CD14-positive monocyte (primary cell): ENCODE measurements at places on chromosomes 2 and 18.

- DNase-seq = no peak
Observed at GRCh38 chr2:134410831-134411231, 157.0 kb downstream of the MGAT5 start.

DNA sequence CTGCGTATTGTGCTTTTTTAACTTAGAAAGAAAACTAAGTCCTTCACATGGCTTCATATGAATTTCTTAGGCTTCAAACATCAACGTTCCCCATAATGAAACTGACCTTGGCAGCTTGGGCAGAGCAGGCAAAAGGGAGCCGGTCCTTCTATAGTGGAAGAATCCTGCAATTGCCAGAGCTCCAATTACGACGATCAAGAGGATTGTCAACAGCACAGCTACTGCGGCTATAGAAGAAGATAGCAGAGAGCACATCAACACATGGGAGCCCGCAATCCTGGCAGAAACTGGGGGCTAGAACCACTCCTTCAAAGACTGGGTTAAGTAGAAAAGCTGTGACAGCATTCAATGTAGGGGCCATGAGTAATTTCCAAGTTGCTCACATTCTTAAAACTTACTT, 69.8 kb downstream of the DHRS9 start:
- DNase-seq = no peak

GRCh38 chr2:83587309-83587708, 871.8 kb downstream of the SUCLG1 start:
- no peak for DNase-seq

DNA sequence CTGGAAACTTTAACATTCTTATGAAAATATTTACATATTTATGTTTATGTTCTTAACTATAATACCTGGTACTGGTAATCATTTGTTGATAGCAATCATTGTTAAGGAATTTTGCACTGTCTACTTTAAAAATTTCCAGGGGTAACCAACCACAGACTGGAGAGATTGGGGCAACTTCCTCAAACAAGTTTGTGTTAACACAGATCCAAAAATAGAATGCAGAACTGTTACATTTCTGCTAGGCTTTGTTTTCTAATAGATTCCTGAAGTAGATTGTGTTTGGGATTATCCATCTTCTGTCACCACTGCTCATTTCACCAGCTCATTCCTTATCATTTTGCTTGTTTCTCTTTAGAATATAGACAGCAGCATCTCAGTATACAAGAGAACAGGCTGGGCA, 23.7 kb downstream of the RNF125 start:
- peak; percentile 62 for DNase-seq

GRCh38 chr2:72959995-72960981, 43.0 kb downstream of the EMX1 start:
- DNase-seq = no peak

GRCh38 chr18:77114415-77115191, 18.0 kb downstream of the MBP start:
- DNase-seq = peak; percentile 100

DNA sequence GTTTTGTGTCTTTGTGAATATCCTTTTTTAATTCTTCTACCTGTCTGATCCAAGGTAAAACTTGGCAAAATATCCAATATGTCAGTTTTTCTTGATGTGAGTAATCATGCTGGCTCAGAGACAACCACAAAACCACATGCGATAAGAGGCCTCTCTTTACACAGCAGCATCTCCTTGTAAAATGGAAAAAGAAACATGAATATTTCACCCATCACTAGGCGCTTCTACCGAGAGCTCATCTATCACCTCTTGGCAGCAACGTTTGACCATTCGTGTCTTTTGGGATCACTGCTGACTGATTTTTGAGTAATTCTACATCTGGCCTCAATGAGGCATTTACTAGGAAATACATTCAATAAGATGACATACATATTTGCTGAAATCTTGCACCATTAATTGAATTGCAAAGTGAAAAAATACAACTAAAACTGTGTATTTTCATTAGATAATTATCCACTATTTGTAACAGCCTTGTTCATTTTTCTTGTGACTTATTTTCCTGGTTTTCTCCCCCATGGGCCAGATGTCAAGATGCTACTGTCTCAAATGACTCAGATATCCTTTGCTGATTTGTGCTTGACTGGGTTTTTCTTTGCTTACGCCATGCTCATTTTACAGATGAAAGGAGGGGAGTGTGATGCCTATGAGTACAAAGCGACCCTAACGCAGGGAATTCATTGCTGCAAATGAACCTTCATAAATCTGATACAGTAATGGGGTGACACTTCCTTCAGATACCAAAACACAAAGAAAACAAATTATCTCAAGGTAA, 467.5 kb downstream of the FBXO15 start:
- DNase-seq = no peak

DNA sequence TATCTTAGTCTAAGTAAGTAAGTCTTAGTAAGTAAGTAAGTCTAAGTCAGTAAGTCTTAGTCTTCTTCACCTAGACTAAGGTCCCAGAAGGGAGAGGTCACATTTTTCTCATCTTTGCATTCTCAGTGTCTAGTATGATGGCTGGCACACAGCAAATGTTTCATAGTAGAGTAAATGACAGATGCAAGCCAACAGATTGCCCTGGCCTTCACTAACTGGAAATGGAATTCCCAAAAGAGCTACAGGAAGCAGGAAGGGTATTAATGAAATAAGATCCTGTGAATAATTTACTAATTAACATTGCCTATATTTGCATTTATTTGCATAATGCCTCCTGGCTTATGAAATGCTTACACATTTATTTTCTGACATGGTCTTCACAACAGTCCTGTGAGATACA, 221.6 kb downstream of the RAD51AP2 start:
- no peak for DNase-seq

DNA sequence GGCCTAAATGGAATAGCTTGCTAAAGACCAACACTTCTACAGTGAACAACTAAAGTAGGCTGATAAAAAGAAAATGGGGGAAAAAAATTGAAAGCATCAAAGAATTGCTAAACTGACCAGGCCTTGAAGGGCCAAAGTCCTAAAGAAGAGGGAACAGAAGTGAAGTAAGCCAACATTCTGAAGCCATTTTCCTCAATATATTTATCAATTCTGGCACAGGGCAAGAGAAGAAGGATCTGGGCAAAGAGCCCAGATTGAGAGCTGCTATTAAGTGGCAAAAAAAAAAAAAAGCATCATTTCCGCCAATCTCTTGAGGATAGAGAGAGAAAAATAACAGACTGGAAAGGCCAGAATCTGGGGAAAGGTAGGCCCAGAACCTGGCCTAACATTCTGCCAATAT, 25.7 kb downstream of the FANCL start:
- no peak for DNase-seq
